ENCODE measurements at places on chromosomes 5 and 9.

DNA sequence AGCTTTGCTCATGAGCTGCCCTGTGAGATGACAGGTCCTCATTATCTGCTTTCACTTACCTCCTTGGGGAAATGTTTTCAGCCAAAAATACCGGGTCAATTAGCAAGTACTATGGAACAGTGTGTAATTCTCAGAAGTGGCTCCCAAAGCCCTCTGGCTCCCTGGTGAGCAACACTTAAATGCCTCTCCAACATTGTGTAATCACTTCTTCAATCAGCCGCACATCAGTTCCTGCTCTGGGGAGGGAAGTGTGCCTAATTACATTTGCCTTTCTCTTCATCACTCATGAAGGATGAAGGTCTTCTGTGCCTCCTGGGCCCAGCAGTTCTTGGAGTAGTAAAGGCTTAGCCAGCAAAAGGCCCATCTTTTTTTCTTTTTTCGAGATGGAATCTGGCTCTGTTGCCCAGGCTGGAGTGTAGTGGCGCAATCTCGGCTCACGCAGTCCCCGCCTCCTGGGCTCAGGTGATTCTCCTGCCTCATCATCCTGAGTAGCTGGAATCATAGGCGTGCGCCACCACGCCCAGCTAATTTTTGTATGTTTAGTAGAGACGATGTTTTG lies 23.1 kb downstream of the NIM1K start:
- DNase-seq = no peak

- DNase-seq = no peak
Measured at GRCh38 chr5:160357394-160357793, 13.0 kb downstream of the C1QTNF2 start.

- no peak for DNase-seq
Measured at GRCh38 chr5:65132386-65132785, 349.3 kb downstream of the ADAMTS6 start.

- peak; percentile 39 for DNase-seq
Measured at GRCh38 chr5:54673523-54674225, 156.1 kb downstream of the SNX18 start.

GRCh38 chr5:116395226-116395625 lies 179.4 kb downstream of the SEMA6A start:
- DNase-seq = no peak

GRCh38 chr9:4344946-4345345 lies 45.1 kb upstream of the GLIS3 start:
- DNase-seq = peak; percentile 30

DNA sequence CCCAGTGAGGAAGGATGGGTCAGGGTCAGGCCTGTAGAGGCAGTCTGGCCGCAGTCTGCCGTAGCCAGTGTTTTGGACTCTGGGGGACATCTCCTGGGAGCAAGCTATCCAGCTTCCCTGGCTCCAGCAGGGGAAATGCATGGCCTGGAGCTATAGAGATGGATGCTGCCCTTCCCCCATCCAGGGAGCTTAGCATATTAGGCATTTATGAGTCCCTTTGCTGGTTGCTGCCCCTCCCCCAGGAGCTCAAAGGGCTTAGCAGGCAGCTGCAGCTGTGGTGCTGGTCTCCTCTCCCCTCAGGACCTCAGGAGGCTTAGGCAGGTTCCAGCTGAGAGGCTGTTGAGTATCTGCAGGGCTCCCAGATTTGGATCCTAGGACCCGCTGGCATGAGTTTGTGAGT lies 1158.7 kb downstream of the DTWD2 start:
- DNase-seq = no peak

Measured in CD4-positive, alpha-beta T cell (primary cell).